ENCODE measurements at places on chromosomes 2 and 18. TPM values are rescaled to one million over a fixed set of nuclear protein-coding genes. Genes with fewer than 3 reads are reported as not detected.

AAMP gene
- total RNA-seq, result 59.4 TPM

CD8B gene
- 0.80 TPM for total RNA-seq

SAG gene
- total RNA-seq, result 0.34 TPM

ACAA2 gene
- total RNA-seq, result 110 TPM

CHST9 gene
- total RNA-seq, result not detected

ADAM23 gene
- total RNA-seq, result 0.18 TPM

FKBP1B gene
- 0.86 TPM for total RNA-seq

ABCG8 gene
- total RNA-seq, result not detected

PTPN2 gene
- 53.2 TPM for total RNA-seq

C2orf72 gene
- total RNA-seq, result 0.07 TPM

AQP12B gene
- total RNA-seq, result not detected

KCNJ3 gene
- not detected for total RNA-seq

TUBA3E gene
- not detected for total RNA-seq

KCNJ13 gene
- total RNA-seq, result not detected

PDIA6 gene
- 188 TPM for total RNA-seq

ACADL gene
- total RNA-seq, result not detected

SCN9A gene
- 1.9 TPM for total RNA-seq

POTEJ gene
- not detected for total RNA-seq

ANKRD30B gene
- not detected for total RNA-seq

TEX44 gene
- not detected for total RNA-seq
